AML-193 (cell line): ENCODE measurements at places on chromosomes 1 and 21.

DNA sequence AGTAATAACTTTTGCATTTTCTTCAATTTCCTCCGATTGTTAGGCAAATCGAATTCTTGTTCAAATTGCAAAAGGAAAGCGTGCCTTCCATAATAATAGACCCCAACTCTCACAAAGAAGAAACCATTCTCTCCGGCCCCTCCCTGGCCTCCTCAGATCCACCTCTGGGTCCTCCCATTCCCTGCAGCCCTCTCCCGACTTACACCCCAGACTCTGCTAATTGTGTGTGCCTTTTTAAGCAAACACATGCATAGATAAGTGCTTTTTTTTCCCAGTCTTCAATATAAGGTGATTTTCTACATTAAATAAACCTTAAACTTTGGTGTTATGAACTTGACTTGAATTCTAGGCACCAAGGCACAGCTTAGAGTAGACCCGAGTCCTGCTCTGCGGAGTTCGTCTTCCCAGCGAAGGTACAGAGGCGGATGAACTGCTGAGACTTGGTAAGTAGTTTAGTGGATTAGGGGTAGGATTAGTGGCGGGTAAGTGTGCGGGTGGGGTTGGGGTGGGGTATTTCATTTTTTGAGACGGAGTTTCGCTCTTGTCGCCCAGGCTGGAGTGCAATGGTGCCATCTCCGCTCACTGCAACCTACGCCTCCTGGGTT lies 1.5 kb downstream of the L1TD1 start:
- no peak for DNase-seq

- DNase-seq: no peak
Measured at GRCh38 chr1:162956922-162957321, 95.9 kb upstream of the CCDC190 start.

DNA sequence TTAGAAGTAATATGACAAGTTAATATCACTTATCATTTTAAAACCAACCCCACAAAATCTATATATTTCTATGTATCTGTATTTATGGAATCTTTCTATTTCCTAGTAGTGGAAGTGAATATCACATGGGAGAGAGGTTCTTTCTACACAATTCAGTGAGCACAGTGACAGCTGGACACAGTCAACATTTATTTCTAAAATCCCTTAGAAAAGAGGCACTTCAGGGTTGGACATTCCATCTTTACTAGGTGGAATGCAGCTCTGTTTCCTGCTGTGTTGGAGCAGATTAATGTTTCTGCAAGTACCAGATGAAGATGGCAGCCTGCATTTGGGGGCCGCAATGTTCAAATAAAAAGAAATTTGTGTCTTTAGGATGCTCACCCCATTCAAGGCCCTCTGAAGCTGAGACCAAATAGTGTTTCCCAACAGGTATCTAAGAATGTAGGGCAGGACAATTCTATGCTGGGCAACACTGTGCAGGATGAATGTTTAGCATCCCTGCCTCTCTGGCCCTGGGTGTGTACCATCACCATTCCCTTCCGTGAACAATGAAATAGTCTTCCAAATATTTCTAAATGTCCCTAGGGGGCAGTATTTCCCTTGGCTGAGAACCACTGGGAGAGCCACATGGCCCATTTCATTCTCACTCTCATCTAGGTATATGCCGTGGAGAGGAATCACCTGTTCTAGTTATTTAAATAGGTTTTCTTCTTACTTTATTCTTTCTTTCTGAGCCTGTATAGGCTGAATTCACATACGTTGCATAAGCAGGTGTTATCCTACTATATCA lies 394.8 kb downstream of the PRDM2 start:
- no peak for DNase-seq

DNA sequence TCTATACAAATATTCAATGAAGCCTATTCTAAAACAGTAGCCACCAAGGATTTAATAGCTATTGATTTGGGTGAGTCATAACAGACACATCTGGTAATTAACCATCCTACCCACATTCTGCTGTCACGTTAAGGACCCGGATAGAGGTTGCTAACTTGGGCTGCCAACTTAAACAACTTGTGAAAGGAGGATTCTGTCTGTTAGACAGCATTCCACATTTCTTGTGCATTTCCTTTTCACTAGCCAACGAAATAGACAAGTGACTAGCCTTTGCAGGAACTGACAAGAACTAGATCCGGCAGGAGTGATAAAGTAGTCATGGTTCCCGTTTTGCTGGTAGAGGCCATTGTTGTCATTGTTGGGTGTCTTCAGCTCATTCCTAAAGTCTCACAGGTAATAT lies 9.5 kb downstream of the DSCAM start:
- DNase-seq: no peak

DNA sequence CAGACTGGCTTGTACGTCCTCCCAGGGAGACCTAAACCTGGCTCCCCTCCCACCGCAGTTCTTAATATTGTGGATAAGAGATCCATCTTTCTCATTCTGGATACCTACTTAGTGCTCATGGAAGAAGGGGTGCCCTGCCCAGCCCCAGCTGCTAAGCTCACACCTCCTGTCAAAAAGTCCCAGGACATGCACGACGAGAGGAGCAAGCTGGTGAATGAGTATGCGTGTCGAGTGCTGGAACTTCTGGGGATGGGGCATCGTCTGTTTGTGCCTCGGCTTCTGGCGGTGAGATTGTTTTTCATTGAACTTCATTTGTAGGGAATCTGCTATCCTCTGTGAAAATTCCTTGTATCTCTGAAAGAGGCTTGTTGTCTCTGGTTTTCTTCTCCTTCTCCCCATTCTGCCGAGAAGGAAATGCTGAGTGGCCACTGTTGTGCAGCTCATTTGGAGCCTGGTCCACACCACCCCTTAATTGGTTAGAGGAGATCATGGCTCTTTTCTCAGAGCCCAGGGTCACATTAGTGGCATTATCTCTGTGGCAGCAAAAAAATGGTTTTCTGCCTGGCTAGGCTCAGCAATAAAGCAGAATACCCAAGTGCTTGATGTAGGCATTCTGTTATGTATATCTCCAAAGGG lies 199.4 kb upstream of the CACYBP start:
- no peak for DNase-seq

DNA sequence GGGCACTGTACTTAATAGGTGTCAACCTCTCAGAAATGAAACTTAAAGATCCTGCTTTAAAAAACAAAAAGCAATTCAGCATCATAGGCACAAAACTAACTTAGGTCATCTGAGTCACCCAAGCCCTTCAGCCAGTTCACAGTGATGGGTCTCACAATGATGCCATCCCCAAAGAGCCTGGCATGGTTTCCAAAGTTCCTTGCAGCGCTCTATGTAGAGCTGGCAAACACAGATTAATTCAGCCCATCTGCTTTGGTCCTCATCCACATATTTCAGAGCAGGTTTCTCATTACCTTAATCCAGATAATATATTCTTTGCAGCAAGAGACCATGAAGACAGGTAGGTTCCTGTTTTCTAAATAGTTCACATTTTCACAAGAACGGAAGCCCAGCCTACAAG lies 14.6 kb upstream of the PLA2G2C start:
- DNase-seq: no peak

DNA sequence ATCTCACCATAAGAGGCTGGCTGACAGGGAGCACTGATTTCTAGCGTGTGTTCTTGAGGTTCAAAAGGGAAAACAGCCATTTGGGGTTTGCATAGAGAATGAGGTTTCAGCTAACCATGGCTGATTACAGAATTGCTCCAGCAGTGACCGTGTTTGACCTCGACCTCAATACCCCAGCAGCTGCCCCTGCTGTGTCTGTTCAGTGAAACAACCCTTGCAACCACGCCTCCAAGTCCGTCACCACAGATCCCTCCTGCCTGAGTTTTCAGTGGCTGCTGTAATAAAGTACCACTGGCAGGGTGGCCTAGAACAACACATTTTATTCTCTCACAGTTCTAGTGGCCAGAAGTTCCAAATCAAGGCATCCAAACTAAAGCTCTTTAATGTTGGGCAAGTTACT lies 147.7 kb downstream of the HUNK start:
- DNase-seq: no peak

DNA sequence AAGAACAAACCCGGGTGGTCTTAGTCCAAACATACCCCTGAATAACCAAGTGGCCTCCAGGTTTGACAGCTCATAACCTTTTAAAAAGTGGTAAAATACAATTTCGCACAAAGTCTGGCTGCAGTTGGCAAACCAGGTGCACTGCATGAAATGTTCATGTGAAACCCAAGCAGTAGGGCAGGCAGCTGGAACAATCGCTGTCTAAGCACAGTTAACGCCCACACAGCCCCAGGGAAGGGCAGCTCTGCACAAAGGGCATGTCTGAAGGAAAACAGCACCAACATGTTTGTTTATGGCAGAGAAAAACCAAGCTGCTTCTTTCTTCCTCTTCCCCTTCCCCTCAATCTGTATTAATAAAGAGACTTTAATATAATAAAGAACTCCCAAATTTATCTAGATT lies 49.5 kb downstream of the KIAA1614 start:
- no peak for DNase-seq

DNA sequence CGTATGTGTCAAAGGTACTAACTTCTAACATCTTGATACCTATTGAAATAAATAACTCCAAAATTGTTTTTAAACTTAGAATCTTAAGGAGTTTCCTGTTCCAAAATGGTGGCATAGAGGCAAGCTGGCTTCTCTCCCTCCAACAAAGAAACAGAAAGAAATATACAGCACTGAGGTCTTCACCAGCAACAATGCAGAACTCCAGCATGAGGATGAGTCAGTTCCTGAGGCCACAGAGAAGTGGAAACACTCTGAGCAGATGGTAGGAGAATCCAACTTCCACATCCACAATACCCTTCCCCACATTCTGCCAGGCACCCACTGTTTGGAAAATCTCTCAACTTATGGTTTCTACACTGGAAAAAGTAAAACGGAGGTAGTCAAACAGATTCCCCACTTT lies 12.2 kb upstream of the PPIH start:
- no peak for DNase-seq

DNA sequence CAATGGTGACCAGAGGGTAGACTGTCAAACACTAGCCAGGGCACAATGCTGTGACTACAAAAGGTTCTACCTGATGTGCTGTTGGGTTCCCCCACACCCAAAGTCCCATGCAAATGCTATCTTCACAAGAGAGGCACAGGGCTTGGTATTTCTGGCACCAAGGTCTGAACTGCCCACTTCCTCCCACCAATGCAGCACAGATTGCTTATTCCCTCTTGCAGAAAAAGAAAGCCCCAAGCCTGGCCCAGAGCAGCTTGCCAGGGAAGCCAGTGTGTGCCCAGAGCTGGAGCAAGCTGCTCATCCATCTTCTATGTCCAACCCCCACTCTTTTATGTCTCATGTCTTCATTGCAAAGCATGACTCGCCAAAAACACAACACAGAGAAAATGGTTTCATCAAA lies 149.4 kb upstream of the CAMK1G start:
- no peak for DNase-seq

GRCh38 chr1:168726719-168727118 lies 2.3 kb downstream of the DPT start:
- no peak for DNase-seq

GRCh38 chr1:61244114-61244513 lies 161.8 kb downstream of the NFIA start:
- no peak for DNase-seq

- no peak for DNase-seq
Measured at GRCh38 chr1:90402893-90403849, 313.9 kb downstream of the BARHL2 start.

DNA sequence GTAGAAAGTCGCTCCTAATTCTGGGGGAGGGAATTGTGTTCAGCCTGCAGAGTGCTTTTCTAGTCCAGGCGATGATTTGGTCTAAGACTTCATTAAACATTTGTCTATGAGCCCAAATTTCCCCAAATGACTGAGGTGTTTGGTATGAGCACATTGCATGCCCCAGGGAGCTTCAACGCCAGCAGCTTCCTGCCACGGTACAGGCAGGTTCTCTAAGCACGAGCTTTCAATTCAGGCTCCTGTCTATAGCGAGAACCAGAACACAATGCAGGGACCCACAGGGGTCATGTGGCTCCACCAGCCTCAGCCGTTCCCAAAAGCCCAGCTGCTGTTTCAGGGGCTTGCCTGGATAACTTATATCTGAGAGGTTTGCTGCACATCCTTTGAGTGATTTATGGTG lies 34.1 kb upstream of the H6PD start:
- no peak for DNase-seq

- DNase-seq: no peak
Measured at GRCh38 chr1:225769687-225770086, 7.9 kb upstream of the SRP9 start.

DNA sequence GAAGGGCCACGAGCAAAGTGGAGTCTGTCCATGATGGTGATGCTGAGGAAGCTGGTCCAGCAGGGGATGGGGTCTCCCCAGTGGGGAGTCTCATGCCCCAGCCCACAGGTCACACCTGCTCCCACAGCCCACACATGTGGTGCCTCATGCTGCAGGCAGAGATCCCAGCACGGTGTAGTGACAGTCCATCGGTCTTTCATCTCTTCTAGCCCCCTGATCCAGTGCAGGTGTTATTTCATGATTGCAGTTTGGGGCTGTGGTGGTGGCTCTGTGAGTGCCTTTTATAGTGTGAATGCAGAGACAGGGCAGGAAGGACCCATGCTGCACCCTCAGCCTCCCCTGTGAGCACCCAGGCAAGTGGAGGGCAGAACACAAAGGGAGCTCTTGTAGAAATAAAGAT lies 45.0 kb downstream of the UBASH3A start:
- DNase-seq: no peak
